Upper lobe of left lung (tissue), 6 donors: ENCODE measurements at places on chromosomes 16 and 17. TPM values are rescaled to one million over a fixed set of nuclear protein-coding genes. Genes with fewer than 3 reads are reported as not detected.
A peak's percentile ranks its signal among the peaks of the same experiment; 100 is the strongest.

- no peak for DNase-seq
Measured at GRCh38 chr16:31238041-31238440, 21.1 kb upstream of the PYDC1 start.

GRCh38 chr16:57479976-57480753 is 6.1 kb downstream of the DOK4 start:
- DNase-seq, result peak; percentile 77

DNA sequence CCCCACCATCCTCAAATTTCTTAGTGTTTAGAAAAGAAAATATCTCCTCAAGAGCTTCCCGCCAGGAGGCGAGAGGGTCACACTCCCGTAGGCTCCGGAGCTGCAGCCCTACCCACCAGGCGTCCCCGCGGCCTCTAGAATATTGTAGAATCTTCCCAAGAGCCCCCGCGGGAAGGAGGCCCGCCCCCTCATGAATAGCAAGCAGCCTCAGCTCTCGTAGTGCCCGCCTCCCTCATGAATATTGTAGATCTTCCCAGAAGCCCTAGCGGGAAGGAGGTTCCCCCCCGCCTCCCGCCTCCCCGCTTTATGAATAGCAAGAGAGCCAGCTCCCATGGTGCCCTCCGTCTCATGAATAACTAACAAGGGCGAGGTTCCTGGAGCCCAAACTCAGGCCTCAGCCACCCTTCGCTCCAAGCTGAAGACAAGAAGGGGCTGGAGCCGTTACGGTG is at the start of gene FBXO47:
TSS of gene FBXO47 (minus strand) at position 114 of the 449 bp plus-strand sequence. CDS start 4,378 bp downstream, outside the sequence.
- DNase-seq, result peak; percentile 95

The C17orf107 gene
- total RNA-seq, result 4.4 TPM

The FBXW10 gene
- 0.15 TPM for total RNA-seq
